ENCODE measurements at places on chromosomes 3 and 15.

GRCh38 chr3:171462224-171462623 lies 2.0 kb upstream of the TNIK start:
- no peak for DNase-seq

- no peak for DNase-seq
Measured at GRCh38 chr15:71761649-71762048, 48.7 kb upstream of the NR2E3 start.

GRCh38 chr15:80404761-80405553 lies 775 bp downstream of the ARNT2 start:
- DNase-seq, result peak; percentile 12

GRCh38 chr3:14371573-14372474 lies 30.6 kb upstream of the SLC6A6 start:
- no peak for DNase-seq

DNA sequence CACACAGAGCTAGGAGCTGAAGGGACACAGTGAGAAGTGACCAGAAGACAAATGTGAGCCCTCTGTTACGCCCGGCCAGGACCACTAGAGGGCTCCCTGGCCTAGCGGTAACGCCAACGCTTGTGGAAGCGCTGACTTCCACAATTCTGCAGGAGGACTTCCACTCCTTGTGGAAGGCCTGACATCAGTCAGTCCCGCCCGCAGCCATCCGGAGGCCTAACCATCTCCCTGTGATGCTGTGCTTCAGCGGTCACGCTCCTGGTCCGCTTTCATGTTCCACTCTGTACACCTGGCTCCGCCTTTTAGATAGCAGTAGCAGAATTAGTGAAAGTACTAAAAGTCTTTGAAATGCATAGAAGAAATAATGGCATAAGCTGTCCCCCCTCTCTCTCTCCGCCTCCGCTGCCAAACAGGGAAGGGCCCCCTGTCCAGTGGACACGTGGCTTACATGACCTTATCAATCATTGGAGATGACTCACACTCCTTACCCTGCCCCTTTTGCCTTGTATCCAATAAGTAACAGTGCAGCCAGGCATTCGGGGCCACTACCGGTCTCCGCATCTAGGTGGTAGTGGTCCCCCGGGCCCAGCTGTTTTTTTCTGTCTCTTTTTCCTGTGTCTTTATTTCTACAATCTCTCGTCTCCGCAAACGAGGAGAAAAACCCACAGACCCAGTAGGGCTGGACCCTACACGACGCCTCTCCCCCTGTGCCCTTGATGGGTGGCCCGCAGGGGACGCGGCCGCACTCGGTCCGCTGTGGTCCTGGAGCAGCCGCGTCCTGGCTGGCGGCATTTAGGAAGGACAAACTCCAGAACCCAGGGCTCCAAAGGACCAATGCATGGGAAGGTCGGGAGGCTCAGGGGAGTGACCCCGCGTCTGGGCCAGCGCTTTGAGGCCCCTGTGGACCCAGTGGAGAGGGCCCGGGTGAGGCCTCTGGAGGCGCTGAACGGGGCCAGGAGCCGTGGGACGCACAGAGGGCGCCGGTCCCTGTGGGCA lies 27.0 kb upstream of the RPL32 start:
- peak; percentile 86 for DNase-seq

DNA sequence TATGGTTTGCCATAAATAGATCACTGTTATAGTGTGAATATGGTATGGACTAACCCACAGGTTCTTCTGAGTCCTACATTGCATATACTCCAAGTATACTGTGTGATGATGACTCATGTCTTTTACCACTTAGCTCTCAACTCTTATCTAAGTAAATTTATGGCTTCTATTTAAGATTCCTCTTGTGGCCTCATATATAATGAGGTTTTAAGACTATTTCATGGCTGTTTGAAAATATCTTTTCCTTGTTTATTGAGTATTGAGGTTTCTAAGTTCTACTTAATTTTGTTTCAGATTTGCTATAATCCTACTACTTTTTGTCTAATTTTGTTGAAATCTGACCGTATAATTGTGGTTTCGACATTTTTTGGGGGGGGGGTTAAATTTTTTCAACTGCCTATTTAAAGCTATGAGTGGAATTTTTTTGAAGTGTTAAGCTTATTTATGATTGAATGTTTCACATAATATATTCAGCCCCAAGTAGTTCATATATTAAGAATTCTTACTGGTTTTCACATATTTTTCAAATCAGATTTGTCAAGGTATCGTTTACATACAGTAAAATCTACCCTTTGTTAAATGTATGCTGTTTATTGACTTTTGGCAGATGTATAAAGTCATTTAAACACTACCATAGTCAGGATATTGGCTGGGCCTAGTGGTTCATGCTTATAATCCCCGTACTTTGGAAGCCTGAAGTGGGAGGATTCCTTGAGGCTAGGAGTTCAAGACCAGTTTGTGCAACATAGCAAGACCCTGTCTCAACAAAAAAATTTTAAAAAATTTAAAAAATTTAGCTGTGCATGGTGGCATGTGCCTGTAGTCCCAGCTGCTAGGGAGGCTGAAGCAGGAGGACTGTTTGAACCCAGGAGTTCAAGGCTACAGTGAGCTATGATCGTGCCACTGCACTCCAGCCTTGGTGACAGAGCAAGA lies 11.7 kb downstream of the SLC25A36 start:
- no peak for DNase-seq

GRCh38 chr15:70593795-70594194 lies 169.6 kb downstream of the UACA start:
- DNase-seq, result no peak

GRCh38 chr15:68337826-68338225 lies 60.3 kb downstream of the FEM1B start:
- DNase-seq, result no peak

GRCh38 chr3:72614394-72615074 lies 233.7 kb downstream of the SHQ1 start:
- no peak for DNase-seq

- no peak for DNase-seq
Measured at GRCh38 chr3:152309535-152310307, 41.0 kb downstream of the MBNL1 start.

- no peak for DNase-seq
Measured at GRCh38 chr15:84847382-84847781, 30.2 kb downstream of the ALPK3 start.

DNA sequence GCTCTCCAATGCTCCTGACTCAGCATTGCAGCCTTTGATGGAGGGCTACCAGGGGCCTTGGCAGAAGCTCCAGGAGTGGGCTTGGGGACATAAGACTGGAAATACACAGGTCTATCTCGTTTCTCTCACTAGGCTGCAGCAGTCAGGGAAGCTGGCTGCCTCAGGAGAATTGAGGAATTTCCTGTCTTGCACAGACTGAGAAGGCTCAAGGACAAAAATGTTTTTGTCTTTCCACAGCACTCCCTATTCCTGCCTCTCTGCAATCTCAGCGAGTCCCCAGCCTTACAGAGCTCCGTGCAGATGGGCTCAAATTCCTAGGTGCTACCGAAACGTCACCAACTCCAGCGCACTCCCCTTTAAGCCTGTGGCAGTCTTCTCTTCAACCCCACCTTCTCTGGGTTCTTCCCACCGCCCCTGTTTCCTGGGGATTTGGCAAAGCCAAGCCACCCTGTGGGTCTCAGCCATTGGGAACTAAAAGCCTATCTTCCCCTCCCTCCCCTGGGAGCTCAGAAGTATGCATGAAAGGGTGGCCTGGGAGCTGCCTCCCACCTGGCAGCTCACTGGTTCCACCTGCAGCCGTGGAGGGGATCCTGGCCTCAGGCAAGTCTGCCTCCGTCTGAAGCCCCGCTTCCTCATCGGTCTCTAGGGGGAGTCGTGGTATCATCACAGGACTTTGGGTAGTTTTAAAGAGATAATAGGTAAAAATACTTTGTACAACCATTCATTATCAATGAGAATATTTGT lies 322.6 kb upstream of the FRG2C start:
- DNase-seq, result peak; percentile 23

DNA sequence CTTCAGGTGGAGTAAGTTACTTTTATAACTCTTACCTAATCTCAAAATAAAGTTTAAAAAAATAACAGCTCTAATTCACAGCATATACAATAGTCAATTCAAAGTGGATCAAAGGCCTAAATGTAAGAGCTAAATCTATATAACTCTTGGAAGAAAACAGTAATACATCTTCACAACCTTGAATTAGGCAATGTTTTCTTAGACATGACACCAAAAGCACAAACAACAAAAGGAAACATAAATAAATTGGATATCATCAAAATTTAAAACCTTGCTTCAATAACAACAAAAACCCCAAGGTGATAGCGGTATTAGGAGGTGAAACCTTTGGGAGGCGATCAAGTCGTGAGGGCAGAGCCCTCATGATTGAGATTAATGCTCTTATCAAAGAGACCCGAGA lies 12.8 kb downstream of the DENND6A start:
- no peak for DNase-seq

GRCh38 chr15:90603893-90604292 lies 74.2 kb downstream of the CRTC3 start:
- no peak for DNase-seq

- DNase-seq, result no peak
Measured at GRCh38 chr15:62357431-62357830, 192.3 kb upstream of the C2CD4B start.

- DNase-seq, result no peak
Measured at GRCh38 chr3:190497811-190498210, 16.1 kb upstream of the IL1RAP start.

- no peak for DNase-seq
Measured at GRCh38 chr3:152564459-152564858, 270.5 kb upstream of the P2RY1 start.

DNA sequence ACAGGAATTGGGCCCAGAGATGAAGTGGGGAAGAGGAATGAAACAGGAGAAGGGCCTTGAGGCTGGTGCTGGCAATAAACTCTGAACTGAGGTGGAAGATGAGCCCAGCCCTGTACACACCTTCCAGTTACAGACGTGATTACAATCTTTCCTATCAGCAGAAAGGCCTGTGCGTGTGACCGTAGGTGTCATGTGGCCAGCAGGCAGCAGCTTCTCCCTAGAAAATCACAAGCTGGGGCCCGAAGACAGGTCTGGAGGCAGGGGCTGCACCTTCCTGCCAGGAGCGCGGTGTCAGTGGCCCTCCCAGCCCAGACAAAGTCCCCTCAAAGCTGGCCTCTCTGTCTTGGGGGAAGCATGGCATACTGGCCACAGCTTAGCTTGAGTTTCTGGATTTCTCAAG lies 16.7 kb upstream of the PIGZ start:
- no peak for DNase-seq

DNA sequence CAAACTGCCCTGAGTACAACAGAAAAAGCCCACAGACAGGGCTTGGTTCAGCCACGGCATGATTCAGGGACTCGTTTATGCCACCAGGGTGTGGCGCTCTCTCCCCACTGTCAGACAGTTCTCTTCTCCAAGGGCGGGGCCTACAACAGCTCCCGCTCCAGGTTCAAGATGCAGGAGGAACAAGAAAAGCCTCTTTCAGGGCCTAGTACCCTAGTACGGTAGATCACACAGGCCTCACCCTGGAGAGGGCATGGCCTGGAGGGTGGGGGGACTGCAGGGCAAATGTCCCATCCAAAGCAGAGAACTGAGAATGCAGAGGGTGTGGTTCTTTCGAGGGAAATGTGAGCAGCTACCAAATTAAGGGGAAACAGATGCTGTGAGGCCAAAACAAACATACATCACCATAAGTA lies 12.0 kb downstream of the MESD start:
- peak; percentile 73 for DNase-seq

DNA sequence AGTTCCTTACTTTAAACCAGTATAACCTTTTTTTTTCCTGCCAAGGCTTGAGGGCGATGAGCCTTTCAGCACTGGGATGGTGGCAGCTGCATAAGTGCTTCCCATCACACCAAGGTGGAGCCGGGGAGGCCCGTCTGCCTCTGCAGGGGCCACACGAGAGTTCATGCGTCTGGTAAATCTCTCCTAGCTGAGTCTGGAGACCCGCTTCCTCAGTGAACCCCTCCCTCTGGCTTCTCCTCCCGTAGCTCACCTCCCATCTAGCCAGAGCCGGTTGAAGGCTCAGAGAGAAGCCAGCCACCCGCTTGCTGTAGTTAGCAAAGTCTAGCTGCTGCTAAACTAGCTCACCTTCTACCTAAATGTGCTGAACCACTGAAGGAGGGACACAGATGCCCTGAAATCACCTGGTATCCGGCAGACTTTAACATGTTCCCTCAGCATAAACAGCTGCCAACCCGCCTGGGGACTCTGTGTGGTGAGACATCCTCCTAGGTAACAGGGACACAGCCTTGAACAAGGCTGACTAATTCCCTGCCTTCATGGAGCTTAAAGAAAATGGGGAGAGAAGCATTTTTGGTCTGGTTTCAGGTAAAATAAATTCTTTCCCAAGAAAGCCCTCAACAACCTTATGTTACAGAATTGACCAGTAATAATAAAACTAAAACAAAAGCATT lies 42.9 kb downstream of the RLBP1 start:
- DNase-seq, result no peak

GRCh38 chr3:42689421-42690014 lies 4.2 kb downstream of the KLHL40 start:
- no peak for DNase-seq

DNA sequence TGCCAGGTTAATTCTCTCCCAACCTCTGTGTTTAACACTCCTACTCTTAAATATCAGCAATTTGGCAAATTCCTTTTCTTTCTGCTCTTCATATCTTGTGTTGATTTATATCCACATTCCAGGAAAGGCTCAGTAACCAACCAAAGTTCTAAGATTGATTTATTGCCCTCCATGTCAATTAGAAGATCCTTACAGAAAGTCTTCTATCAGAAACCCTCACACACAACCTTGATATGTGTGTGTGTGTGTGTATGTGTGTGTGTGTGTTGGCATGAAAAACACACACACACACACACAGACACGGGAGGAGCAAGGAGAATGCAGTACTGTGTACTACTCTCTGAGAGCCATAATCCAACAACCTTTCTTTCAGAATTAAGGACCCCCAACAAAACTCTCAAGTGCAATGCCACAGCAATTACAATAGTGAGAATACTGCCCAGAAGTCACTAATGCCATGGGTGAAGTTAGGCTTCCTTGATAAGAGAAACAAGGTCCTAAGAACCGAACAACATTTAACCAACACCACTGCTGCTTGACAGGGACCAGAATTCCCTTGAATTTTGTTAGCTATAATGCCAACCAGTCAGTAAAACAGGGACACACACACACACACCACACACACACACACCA lies 1.1 kb downstream of the LSAMP start:
- no peak for DNase-seq

DNA sequence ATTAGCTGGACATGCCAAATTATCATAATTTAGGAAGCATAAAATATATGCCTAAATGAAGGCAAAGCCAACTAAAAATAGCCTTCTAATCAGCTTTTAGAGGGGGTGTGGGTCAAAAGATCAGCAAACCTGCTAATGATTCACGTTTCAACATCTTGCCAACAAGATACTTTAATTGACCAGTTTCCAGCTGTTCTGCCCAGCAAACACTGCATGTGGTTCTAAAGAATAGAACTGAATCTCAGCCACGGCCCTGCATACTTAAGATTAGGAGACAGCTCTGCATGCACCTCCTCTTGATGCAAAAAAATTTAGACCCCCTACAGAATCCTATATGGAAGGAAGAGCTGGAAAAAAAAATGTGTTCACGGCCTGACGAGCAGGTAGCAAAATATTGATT lies 500.5 kb downstream of the TBL1XR1 start:
- no peak for DNase-seq

DNA sequence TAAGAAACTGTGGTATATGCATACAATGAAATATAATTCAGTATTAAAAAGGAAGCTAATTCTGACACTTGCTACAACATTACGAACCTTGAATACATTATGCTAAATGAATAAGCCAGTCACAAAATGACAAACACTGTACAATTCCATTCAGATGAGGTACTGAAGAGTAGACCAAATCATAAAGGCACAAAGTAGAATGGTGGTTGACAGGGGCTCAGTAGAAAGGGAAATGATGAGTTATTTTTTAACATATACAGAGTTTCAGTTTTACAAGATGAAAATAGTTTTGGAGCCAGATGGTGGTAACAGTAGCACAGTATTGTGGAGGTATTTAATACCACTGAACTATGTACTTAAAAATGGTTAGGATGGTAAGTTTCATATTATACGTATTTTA lies 254.6 kb upstream of the RBMS3 start:
- DNase-seq, result no peak

Measured in endothelial cell (in vitro differentiated cells).